Body of pancreas (tissue), 4 donors: ENCODE measurements at places on chromosomes 13 and 19.

GRCh38 chr19:3606174-3606689, 443 bp downstream of the TBXA2R start:
- peak; percentile 53 for DNase-seq

- no peak for DNase-seq
These were observed 36.4 kb downstream of the PSG11 start for GRCh38 chr19:42989851-42990250.

DNA sequence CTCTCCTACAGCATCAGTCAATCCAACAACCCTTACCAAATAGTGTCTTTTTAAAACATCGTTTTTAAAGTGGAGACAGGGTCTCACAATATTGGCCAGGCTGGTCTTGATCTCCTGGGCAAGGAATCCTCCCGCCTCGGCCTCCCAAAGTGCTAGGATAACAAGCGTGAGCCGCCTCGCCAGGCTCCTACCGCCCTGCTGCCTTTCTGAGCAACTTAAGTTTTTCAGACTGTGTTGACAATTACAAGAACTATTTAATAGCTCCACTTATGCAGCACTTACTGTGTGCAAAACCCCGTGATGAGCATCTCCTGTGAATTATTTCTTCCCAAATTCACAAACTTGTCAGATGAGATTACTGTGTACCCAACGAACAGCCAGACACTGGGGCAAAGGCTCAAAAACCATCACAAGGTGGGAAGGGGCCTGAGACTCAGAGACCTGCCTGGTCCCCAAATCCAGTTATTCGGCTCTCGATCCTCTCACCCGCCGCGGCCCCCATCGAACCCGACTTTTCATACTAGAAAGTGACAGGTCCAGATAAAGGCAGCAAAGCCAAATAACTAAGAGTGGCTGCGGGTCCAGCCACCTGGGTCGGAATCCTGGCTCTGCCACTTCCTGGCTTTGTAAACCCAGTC, 581 bp downstream of the RPL18 start:
- no peak for DNase-seq

DNA sequence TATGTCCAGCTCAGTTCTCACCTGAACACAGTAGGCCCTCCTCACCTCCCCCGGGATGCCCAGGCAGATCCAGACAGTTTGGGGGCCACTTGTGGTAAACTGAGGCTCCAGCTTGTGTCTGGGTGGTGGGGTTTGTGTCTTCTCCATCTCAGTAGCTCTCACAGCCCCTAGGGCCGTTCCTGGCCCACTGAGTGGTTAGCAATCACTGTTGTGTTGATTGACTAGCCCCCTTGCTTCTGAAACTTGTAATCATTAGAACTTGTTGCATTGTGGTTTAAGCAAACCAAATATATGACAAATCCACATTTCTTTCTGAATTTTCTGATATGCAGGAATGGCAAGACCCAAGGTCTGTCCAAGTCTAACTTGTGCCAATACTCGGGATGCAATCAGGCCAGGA, 13.9 kb upstream of the ZNF536 start:
- DNase-seq = no peak

GRCh38 chr13:98206946-98207345, 29.9 kb upstream of the RNF113B start:
- no peak for DNase-seq

DNA sequence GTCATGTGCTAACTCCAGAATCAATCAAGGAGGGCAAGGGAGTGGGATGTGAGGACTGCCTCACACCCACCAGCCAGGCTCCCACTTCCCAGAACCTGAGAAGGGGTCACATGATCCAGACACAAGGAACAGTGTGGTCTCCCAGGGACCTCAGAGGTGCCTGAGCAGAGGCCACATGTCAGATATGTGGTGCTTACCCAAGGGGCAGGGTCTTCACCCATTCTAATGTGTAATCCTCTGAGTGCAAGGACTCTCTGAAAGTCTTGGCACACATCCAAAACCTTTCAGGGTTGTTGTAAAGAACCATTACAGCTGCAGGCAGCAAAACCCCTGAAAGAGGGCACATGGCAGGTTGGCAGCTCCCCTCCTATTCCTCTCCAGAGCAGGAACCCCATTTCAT, 656.6 kb downstream of the UQCRFS1 start:
- no peak for DNase-seq

GRCh38 chr13:22789027-22789593, 391.7 kb upstream of the SGCG start:
- DNase-seq = no peak

GRCh38 chr13:32695602-32696250, 109.5 kb downstream of the PDS5B start:
- DNase-seq = no peak

DNA sequence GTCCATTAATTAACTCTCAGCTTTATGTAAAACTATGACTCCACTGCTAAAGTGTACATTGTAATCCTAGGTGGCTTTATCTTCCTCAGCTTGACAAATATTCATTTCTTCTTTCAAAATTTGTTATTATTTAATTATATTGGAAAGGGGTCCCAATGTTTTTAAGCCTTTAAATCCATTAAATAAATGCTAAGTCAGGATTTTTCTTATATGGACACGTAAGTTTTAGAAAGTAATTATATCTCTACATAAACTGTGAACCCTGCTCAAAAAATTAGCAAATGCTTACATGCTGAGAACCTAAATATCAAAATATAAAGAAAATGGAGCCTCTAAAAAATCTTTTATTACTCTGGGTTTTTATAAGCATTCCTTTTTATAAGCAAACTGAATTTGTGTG, 78.2 kb upstream of the MIR17HG start:
- DNase-seq = no peak

DNA sequence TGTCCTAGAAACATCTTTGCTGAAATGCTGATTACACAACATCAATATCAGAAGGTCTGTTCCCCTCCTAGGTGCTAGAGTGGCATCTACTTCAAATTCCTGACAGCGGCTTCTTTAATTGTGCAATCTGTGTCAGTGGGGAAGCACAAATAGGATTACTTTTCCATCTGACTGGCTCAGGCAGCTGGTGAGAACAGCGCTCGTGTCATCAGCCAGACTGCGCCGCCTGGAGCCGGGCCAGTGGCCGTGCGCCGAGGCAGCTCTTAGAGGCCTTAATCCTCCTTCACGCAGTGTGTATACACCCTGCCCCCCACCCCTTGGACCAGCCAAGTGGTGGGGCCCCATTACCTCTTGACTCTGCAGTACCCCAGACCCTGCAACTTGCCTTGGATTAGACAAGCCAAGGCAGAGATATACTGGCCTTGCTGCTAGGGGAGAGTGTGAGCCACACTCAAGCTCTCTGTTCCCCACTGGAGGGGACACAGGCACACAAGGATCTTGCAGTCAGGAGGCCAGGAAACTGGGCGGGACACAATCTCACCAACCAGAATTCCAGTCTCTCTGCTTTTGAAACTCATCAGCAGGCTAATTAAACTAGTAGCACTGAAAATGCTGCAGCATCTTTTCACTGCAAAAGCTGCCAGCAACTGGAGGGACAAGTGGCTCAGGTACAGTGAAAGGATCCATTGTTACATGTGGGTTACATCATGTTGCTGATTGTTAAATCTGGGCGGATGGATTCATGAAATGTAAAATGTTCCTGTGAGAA, 48.9 kb upstream of the EPHX3 start:
- DNase-seq = peak; percentile 78

- DNase-seq = no peak
These were observed 16.0 kb downstream of the NAPSA start for GRCh38 chr19:50349277-50350057.

DNA sequence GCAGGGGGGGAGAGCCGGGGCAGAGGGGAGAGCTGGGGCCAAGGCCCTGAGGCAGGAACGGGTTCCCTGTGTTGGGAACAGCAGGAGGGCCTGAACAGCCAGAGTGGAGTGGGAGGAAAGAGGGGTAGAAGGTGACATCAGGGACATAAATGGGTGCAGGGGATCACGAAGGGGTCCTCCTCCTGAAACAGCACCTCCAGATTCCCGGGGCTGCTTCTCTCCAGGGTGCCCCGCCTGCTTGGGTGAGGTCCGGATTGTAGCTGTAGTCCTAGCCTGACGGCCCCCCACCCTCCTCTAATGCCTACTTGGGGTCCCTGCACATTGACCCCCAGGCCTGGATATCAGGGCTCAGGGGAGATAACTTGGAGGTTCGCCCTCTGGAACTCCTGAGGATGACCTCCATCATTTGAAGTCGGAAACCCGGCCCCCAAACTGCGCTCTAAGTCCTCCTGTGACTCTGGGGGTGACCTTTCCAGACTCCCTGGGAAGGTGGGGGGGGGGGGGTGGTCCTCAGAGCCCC, 473 bp upstream of the SCN1B start:
- DNase-seq = no peak

GRCh38 chr19:12856653-12857052, 18.3 kb downstream of the MAST1 start:
- no peak for DNase-seq

DNA sequence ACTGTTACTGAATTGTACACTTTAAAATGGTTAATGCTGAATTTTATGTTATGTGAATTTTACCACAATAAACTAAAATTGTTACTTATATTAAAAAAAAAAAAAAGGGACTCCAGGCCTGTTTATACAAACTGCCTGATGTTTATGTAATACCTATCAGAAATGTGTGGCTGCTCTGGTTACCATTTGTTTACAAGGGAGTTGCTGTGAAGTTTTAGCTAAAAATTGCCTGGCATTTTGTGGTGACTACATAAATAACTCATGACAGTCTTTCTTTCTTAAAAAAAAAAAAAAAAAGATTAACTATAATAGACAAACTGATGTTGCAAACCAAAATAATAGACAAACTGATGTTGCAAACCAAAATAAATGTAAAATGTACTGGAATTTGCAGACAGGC, 71.8 kb downstream of the CDADC1 start:
- DNase-seq = no peak
